ENCODE measurements at places on chromosomes 1 and 21. TPM values are rescaled to one million over a fixed set of nuclear protein-coding genes. Genes with fewer than 3 reads are reported as not detected.

CYP4B1 gene
- total RNA-seq = not detected

DNA sequence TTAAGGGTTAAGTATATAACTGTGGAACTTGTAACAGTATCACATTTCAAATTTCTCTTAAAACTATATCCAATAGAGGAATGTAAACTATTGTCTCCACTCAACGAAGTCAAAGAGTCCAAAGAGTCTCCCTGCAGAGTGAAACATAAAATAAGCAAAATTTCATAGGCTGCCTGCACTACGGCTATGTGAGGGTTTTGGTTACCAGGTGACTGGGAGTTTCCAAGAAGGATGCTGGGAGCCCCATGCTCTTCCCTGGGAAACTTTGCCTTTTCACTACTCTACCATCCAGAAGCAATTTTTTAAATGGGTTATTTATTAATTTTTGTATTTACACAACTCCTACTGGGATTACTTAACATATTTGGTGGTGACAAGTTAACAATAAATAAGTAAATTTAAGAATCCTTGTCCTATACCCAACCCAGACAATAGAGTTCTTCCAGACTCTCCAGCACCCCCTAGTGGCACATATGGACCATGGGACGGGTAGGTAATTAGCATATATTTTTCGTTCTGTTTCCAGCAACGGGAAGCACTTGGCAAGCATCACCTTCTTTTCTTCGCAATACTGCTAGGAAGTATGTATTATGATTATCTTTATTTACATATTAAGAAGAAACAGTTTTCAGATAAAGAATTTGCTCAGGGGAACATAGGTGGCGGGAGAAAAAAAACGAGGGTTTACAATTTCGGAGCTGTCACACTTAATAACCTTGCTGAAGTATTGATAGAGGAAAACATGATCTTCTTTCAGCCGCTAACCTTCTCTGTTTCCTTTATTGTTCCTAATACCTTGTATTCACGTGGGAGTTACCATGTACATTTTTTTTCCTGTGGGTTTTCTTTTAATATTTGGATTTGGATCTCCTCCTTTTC, 3.5 kb downstream of the FMO2 start:
- DNase-seq = no peak
- no peaks in the 10 kb centered on the region for H3K27me3 ChIP-seq
- H3K27ac ChIP-seq = no peak overlapping the region
- H3K4me1 ChIP-seq = no peaks in the 10 kb centered on the region

OLFML2B gene
- 0.35 TPM for total RNA-seq

- no peak overlapping the region for H3K27ac ChIP-seq
- H3K4me3 ChIP-seq = no peak overlapping the region
- H3K4me1 ChIP-seq = no peaks in the 10 kb centered on the region
- no peaks in the 10 kb centered on the region for H3K27me3 ChIP-seq
- DNase-seq = no peak
These were observed 102.4 kb downstream of the CACHD1 start for GRCh38 chr1:64572222-64572900.

GRCh38 chr1:193794239-193794638, 607.8 kb upstream of the B3GALT2 start:
- no peaks in the 10 kb centered on the region for H3K4me1 ChIP-seq
- no peaks in the 10 kb centered on the region for H3K27me3 ChIP-seq
- H3K27ac ChIP-seq = no peak overlapping the region

DNA sequence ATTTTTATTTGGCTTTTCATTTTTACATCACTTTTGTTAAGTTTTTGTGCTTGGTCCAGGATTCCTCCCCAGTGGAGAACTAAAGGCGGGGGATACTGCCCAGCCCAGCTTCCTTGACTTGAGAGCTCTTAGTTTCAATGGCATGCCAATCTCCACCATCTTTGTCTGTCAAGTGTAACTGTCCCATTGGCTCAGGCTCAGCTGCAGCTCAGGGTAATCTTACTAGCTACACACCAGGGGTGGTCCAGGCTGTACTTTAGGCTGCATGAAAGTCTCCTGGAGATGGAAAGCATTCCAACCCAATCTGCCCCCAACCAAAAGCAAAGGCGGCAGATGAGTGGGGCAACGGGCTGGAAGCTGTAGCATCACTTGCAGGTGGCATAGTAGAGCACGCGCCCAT, 31.4 kb downstream of the CAMK1G start:
- no peaks in the 10 kb centered on the region for H3K4me1 ChIP-seq
- no peak for DNase-seq
- no peak overlapping the region for H3K4me3 ChIP-seq
- H3K27ac ChIP-seq = no peak overlapping the region
- H3K36me3 ChIP-seq = no peaks in the 10 kb centered on the region

Data from naive thymus-derived CD4-positive, alpha-beta T cell (primary cell).